ENCODE measurements at places on chromosomes 5 and 9.

- DNase-seq, result no peak
Measured at GRCh38 chr5:124801551-124801950, 55.1 kb upstream of the ZNF608 start.

DNA sequence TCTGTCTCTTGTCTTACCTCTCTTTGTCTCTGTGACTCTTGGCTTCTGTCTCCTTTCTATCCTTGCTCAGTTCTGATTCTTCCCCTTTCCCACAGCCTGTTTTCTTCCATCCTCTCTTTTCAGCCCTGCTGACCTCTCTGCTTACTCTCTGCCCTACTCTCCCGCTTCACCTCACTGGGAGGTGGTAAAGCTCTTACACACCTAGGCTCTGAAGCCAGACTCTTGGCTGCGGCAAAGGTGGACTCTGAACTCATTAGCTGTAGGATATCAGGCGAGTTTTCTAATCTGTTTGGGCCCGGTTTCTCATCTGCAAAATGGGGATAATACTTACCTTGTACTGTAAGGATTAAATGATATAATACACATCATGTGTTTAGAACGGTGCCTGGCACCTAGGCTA lies 11.1 kb downstream of the PCDH1 start:
- DNase-seq, result no peak

DNA sequence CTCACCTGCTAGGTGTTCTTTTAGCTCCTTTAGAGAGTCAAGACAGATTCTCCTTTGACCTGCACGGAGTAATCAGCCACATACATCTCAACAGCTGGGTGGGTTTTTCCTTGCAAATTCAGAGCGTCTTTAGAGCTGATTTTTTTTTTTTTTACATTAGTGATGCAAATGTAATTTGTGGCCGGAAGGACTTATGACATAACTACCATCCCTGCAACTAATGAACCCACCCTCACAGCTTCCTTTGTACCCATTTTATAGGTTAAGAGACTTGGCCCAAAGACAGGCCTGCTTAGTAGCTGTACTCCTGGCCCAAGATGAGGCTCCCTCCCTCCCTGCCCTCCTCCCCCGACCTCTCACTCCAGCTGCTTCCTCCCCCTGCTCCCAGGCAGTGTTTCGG lies 69.9 kb upstream of the NIPAL4 start:
- no peak for DNase-seq

GRCh38 chr9:128099231-128099931 lies 28.1 kb downstream of the PTGES2 start:
- no peak for DNase-seq

DNA sequence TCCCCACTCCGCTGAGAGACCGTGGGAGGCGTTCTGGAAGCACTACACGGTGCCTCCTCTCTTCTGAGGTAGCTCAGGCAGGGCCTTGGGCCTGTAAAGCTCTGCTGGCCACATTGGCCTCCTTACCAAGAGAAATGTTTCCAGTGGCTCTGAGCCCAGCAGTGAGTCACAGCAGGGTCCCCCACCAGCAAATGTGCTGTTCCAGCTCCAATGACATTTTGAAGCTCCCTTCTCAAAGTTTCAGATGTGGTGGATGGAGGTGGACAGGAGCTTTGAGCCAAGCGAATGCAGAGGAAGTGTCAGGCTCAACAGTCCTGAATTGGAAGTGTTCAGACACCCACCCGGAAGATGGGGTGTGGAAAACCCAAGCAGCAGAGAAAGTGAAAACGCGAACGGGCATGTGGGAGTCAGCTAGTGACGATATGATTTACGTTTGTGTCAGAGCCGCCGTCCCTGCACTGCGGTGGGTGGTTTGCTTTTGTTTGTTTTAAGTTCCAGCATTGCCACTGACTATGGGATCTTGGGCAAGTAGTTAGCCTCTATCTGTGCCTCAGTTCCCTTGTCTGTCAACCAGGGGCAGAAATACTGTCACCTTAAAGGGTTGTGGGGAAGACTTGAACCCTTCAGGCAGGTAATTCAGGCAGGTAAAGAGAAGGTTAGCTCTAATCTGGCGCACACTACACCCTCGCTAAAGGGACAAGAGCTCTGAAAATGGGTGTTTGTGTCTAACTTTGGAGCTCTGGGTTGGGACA lies 38.2 kb downstream of the C5orf15 start:
- no peak for DNase-seq

GRCh38 chr9:111431684-111432083 lies 52.5 kb downstream of the ECPAS start:
- DNase-seq, result no peak

DNA sequence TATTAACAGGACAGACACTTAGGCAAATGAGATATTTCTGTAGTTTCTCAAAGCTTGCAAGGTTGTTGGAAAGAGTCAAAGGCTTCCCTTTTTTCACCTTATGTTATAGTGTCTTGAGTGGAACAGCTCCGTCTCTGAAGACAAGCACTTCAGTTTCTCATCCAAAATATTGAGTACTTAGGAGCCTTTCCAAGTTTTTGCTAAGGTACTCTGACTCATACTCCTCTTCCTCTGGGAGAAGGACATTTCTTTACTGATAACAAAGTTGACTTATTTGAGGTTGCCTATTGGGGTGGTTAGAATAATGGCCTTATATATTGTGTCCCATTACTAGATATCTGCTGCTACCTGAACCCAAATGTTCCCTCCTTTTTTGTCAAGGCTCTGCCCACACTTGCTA lies 869.6 kb downstream of the MAT2B start:
- DNase-seq, result no peak

DNA sequence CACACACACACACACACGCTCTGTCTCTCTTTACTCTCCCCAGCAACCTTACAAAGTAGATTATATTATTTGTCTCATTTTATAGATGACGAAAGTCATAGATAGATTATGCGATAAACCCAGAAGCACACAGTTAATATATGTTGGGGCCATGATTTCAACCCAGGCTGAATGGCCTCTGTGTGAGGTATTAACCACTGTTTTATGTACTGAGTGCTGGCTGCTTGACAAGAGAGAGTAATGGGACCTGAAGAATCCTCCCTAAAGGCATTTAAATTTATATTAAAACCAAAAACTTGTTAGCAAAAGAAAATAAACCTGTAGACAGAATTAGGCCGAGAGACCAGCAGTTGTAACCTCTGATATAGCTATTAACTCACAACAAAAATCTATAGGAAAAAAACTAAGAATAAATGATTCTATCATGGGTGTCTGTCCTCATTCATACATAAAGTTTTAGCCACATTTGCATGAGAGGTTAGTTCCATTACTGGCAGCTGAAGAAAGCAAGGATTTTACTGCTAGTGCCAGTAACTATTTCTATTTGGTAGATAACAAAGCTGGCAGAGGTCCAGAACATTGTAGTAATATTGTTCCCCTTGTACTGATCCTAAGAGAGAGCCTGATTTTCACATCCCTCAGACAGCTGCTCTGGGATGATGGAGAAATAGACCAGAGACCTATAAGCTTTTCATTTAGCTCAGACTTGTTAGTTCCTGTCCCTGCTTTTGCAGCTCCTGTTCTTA lies 250.9 kb downstream of the ADGRV1 start:
- DNase-seq, result no peak

- DNase-seq, result no peak
Measured at GRCh38 chr5:73605223-73606087, 20.5 kb upstream of the ARHGEF28 start.

- DNase-seq, result no peak
Measured at GRCh38 chr5:66958980-66959641, 237.5 kb downstream of the CD180 start.

DNA sequence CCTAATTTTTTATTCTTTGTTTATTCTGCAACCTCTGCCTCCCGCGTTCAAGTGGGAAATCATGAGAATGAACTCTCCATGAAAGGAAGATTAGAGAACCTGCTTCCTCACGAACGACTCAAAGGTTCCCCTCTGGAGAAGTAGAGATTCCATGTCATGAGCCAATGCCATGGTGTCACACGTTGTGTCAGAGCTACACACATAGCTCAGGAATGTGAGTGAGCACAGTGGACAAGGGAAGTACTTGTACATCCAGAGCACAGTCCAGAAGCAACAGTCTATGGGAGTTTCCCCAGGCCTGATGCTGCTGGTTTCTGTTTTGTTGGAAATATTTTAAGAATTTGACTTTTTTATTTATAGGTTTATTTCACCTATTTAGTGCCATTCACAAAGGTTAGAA lies 26.8 kb upstream of the PPP2CA start:
- peak; percentile 83 for DNase-seq

GRCh38 chr5:74502479-74502950 lies 138.0 kb downstream of the ENC1 start:
- no peak for DNase-seq

- no peak for DNase-seq
Measured at GRCh38 chr5:176536132-176536901, 885 bp downstream of the RNF44 start.

- no peak for DNase-seq
Measured at GRCh38 chr9:135000647-135001245, 83.0 kb upstream of the FCN1 start.

DNA sequence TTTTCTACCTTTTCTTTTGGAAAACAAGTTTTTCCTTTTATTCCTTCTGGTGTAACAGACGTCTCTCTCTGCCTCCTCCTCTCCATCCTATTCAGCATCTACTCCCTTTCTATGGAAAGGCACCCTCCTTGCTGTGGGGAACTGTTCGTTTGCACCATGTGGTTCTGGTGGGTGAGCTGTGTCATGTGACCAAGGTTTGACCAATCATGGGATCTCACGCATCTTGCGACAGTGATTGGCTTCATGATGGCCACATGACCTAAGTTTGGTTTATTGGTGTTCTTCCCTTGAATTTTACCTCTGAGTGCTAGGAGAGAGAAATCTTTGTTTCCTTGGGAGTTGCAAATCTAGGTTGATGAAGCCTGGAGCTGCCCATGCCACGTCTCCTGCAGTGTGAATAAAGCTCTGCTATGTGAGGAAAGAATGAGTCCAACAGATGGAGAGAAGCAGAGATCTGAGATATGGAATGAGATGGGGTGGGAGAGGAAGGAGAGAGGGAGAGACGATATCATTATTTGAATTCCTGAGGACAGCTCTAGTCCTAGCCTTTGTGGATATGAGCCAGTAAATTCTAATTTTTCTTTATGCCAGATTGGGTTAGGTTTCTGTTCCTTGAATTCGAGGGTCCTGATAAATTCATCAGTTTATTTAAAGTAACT lies 178.8 kb upstream of the IL12B start:
- DNase-seq, result no peak

DNA sequence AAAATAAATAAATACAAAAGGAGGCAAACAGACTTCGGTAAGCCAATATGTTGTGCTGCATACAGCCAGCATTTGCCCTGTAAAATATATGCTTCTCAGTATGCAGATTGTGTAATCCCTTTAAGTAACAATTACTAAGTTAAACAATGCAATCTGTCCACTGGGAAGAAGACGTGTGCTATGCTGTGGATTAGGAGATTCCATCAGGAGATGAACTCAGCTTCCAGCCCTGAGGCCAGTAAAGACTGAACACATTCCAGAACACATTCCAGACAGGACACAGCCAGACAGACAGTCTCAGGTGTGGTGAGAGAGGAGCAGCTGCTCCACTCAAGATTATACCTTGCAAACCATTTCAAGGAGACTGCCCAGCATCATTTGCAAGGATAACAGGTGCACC lies 97.8 kb downstream of the MPDZ start:
- no peak for DNase-seq

DNA sequence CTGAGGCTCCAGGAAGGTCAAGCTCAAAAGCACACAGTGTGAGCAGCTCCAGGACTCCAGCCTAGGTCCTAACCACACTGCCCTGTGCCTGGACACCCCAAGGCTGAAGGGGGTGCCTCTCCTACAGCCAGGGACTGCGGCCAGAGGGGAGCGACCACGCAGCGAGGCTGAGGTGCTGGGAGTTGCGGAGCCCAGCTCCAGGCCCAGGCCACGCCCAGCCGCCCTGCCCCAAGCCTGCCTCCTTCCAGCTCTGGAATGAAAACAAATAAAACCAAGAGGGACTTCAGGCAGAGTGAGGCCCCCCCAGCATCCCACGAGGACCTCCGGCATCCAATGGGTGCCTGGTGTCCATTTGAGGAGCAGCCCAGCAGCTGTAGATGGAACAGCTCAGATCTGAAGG lies 15.2 kb downstream of the VAV2 start:
- no peak for DNase-seq

- DNase-seq, result no peak
Measured at GRCh38 chr5:165906871-165907270, 2384.6 kb upstream of the WWC1 start.

DNA sequence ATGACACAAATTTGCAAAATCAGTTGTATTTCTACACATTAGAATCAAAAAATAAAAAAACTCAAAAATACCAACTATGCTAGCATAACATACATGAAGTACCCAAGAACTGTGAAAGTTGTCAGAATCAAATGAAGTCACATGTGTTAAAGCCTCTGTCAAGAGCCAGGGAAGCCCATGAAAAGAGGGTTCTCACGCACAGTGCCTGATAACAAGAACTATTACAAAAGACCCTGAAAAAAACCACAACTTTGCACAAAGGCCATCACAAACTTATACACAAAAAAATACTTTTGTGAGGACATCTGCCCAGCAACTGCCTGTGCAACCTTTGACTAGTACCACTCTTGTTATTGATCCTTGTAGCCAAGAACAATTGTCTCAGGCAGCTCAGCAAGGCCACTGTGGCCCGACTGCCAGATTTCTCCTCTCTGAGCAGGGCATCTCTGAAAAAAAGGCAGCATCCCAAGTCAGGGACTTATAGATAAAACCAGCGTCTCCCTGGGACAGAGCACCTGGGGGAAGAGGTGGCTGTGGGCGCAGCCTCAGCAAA lies 28.9 kb upstream of the HNRNPA0 start:
- no peak for DNase-seq

GRCh38 chr5:16603701-16604100 lies 13.1 kb downstream of the RETREG1 start:
- DNase-seq, result no peak
